Psoas muscle (tissue), 8 donors: ENCODE measurements at places on chromosomes 11 and 22. TPM values are rescaled to one million over a fixed set of nuclear protein-coding genes. Genes with fewer than 3 reads are reported as not detected.

DNA sequence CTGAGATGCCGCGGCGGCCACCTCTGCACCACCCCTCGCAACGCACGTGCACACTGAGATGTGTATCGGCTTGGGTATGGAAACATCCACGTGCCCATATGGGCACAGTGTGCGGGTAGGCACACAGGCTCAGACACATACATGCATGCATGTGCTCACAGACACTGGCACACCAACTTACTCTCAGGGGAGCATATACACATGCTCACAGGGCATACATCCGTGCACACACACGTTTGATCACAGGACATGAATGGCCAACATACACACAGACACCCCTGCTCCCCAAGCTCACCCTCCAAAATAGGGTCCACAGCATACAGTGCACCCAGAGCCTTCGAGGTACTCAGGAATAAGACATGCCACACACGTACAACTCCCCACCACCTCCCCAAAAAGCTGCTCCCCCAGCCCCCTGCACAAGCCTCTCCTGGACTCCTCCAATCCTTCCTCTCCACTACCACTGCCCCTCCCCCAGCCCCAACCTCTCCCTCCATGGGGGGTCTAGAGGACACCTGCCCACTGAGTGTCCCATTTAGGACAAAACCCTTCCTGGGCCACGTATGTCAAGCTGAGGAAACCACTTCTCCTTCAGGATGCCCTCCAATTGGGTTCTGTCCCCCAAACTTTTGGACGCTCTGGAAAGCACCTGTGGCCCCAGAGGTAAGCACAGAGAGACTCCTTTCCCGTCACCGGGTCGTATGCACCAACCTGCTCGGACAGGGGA, 53.1 kb downstream of the SLC22A12 start:
- no peak for DNase-seq

DNA sequence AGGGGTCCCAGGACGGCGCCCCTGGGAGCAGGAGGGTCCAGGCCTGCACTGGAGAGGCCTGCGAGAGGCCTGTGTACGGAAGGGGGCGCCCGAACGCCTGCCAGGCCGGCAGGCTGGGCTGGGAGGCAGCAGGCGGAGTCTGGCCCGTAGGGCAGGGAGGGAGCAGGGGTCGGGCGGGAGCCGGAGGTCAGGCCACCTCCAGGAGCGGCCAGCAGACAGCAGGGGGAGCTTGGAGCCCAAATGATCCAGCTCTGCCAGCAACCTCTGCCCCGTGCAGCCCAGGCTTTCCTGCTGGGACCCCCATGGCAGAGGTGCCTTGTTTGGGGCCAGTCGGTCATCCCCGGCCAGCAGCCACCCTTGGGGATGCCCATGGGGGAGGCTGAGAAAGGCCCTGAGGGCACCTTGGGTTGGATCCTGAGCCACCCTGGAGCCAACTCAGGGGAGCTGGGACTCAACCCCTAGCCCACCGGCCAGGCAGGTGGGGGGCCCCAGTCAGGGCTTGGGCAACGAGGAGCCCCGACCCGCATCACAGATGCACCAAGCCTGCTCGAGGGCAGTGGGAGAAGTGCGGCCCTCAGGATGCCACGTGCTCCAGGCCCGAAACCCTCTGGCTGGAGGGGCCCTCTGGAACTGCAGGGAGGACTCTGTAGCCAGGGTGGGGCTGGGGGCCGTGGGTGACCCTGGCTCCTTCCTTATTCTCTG, 9.6 kb upstream of the SYT8 start:
- peak; percentile 28 for DNase-seq

GRCh38 chr22:43720716-43721115, 91.4 kb downstream of the EFCAB6 start:
- no peak for DNase-seq

DNA sequence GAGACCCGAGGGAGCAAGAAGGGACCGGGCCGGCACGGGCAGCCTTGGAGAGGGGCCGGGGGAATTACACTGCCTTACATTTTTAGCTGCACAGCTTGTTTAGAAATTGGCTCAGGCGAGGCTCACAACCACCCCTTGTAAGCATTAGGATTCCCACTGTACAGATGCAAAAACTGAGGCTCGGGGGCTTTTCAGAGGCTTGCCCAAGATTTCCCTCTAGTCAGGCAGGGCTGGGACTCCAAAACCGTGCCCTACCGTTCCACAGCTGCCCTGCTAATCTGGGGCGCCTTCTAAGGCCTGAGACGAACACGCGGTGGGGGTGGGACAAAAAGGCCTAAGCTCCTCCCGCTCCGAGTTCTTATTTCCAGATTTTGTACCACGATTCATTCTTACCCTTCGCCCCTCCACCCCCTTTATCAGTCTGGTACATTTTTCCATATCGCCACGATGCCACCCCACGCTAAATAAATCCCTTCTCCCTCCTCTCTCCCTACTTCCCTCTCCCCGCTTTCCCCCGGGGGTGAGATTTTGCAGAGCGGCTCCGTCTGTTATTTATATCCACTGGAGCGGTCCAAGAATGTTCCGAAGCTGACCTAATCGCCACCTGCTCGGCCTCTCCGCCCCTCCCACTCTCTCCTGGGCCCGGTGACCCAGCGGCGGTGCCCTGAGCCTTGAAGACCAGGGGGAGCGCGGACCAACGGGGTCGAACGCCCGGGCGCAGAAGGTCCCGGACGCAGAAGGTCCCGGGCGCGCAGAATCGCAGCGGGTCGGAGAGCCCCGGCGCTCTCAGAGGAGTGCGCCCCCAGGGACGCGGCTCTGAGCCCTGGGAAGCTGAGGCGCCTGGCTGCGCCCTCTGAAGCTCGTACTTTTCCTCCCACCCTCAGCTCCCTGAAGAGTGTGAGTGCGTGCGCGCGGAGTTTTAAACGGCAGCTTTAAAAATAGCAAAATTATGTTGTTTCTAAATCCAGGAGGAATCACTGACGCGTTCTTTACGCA, 764 bp upstream of the PACSIN3 start:
- peak; percentile 69 for DNase-seq

DNA sequence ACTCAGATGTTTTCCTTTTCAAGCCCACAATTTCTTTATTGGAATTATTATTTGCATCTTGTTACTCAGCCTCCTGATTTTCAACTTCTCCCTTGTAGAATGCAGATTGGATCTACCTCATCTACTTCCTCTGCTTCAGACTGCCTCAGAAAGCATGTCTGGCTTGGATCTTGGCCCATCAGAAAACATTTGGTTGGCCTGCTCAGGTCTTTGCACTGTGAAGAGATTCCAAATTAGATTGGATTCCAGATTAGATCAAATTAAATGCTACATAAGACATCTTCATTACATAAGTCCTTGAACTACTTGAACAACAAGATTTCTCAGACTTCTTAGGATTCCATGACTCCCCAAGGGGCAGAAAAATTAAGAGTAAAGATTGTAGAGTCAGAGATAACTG, 358.0 kb downstream of the DLG2 start:
- no peak for DNase-seq

GRCh38 chr11:95680169-95680929, 109.2 kb downstream of the FAM76B start:
- DNase-seq, result no peak

- DNase-seq, result peak; percentile 96
Observed at GRCh38 chr11:64810271-64810890, at the start of gene MEN1. MEN1 (minus strand) TSS chr11:64810551; CDS start chr11:64810109, 442 bp downstream.

- DNase-seq, result no peak
Observed at GRCh38 chr11:17894929-17895658, 117.8 kb downstream of the SERGEF start.

DNA sequence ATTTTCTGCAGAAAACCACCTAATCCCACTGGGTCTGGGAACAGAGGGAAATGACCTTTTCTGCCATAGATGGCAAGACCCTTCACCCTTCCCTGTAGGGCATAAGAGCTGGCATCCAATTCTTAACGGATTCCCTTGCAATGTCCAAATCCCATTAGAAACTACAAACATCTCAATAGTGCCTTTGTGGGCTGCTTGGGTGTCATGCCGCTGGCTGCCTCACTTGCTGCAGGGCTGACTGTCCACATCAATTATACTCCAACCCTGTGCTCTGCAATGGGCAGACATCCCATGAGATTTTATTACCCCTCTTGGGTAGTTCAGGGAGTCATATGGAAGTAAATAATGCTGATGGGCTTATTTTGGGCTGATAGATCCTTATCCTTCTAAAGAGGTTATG, 7.3 kb downstream of the GRAP2 start:
- no peak for DNase-seq

- DNase-seq, result no peak
Observed at GRCh38 chr11:125202362-125202880, 37.9 kb downstream of the PKNOX2 start.

DNA sequence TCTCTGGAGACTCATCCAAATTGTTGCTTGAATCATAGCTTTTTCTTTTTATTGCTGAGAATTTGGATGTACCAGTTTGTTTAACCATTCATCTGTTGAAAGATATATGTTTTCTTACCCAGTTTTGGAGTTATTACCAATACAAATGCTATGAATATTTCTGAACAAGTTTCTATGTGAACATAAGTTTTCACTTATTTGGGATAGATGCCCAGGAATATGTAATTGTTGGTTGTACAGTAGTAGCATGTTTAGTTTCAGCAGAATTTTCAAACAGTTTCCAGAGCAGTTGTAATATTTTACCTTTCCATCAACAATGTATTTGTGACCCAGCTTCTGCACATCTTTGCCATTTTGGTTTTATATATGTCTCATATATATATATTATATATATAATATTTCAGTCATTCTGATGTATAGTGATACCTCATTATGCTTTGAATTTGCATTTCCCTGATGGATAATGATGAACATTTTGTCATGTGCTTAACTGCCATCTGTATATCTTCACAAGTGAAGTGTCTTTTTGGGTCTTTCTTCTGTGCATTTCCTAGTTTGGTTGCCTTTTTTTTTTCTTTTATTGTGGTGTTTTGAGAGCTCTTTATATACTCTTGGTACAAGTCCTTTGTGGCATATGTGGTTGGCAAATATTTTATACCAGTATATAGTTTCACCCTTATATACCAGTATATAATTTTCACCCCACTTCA, 118.8 kb downstream of the LUZP2 start:
- DNase-seq, result no peak

DNA sequence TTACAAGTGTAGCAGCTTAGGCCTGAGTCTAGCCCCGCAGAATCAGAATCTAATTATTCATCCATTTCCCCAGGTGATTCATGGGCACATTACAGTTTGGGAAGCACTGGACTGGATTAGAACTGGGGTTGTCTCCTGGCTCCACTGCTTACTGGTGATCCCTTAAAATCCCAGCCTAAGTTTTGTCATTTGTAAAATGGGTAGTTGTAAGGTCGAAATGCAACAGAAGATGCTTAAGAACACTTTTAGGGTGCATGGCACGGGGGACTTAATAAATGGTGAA, 1.3 kb downstream of the STX3 start:
- no peak for DNase-seq

DNA sequence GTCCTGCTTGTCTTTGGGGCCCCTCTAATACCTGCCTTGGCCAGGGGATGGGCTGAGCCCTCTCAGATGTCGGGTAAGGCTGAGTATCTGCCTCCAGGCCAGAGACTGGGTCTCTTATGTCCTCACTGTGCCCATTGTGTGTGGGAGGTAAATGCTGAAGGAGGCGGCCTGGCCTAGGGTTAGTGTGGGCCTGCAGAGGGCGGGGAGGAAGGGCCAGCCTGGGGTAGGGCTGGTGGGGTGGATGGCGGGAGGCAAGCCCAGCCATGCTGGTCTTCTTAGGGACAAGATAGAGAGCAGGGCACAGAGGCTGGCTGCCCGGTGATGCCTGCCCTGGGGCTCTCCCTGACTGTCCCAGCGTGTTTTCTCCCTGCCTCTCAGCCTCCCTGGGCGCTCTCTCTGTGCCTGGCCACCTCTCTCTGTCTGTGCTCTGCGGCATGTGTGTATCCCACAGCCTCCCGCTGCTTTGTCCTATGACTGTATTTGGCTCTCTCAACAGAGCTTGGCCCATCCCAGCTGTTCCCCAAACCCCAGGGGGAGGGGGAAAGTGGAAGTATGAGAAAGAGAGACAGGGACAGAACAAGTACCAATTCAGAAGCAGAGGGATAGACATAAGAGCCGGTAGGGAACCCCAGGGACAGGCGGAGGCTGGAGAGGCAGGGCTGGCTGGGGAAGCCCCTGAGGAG, 57.0 kb downstream of the PDE2A start:
- DNase-seq, result no peak

GRCh38 chr11:72771507-72771906, 19.3 kb upstream of the ARAP1 start:
- no peak for DNase-seq

GRCh38 chr11:91773090-91773489, 451.5 kb upstream of the FAT3 start:
- no peak for DNase-seq

- peak; percentile 74 for DNase-seq
Observed at GRCh38 chr11:1890856-1891830, 552 bp downstream of the PRR33 start.

DNA sequence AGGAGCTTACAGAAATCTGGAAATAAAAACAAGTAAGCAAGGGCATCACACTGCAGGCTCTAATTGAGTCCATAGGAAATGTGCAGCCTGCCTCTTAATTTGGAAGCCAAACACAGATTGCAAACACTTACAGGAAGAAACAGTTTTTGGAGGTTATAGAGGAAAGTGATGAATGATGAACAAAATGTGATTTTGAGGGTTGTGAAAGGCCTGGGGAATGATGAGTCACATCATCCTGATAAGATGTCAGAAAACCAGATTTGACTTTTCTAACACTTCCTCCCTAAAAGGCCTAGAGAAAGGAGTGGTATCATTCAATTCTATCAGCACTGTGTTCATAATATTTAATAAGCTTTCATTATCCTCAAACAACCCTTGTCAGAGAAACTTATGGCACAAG, 96.6 kb upstream of the POU2AF2 start:
- no peak for DNase-seq

DNA sequence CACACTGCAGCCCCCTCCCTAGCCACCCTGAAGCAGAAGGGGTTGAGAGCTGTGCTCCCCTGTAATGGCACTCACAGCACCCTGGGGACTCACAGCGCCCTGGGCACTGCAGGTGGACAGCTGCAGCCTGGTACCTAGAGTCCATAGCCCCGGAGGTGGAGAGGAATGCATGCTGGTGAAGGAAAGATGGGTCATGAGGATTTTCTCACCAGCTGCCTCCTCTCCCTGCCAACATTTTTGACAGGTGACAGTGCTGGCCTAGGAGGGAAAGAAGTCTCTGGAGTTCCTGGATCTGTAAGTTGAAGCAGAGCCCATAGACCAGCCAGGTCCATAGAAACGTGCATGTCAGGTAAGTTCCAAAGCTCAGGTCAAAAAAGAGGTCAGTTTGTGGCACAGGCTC, 330.5 kb downstream of the TENM4 start:
- DNase-seq, result no peak

DNA sequence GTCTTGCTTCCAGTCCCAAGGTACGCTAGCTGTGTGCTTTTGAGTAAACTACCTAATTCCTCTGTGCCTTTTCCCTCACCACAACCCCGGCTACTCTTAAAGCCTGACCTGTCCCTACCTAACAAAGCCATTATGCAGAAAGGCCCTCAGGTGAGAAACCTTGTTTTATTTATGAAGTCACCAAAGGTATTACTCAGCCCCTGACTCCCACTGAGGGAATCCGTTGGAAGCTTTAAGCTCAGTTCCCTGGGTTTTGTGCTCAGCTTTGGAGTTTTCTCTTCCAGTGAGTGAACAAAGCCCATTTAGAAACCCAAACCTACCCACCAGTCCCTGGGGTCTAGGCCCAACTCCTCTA, 90.9 kb downstream of the APIP start:
- no peak for DNase-seq

The PGA4 gene
- 0.48 TPM for polyA plus RNA-seq

The NRIP3 gene
- 0.23 TPM for polyA plus RNA-seq

The ANKRD49 gene
- polyA plus RNA-seq, result 37.9 TPM

The HSPB2 gene
- 23.6 TPM for polyA plus RNA-seq

The UBQLN3 gene
- polyA plus RNA-seq, result not detected

The LRRC56 gene
- polyA plus RNA-seq, result 0.61 TPM

The VSIG2 gene
- polyA plus RNA-seq, result 0.17 TPM

The KCNJ1 gene
- not detected for polyA plus RNA-seq

The DGAT2 gene
- polyA plus RNA-seq, result 14.1 TPM
